ENCODE measurements at places on chromosomes 6 and 20.

DNA sequence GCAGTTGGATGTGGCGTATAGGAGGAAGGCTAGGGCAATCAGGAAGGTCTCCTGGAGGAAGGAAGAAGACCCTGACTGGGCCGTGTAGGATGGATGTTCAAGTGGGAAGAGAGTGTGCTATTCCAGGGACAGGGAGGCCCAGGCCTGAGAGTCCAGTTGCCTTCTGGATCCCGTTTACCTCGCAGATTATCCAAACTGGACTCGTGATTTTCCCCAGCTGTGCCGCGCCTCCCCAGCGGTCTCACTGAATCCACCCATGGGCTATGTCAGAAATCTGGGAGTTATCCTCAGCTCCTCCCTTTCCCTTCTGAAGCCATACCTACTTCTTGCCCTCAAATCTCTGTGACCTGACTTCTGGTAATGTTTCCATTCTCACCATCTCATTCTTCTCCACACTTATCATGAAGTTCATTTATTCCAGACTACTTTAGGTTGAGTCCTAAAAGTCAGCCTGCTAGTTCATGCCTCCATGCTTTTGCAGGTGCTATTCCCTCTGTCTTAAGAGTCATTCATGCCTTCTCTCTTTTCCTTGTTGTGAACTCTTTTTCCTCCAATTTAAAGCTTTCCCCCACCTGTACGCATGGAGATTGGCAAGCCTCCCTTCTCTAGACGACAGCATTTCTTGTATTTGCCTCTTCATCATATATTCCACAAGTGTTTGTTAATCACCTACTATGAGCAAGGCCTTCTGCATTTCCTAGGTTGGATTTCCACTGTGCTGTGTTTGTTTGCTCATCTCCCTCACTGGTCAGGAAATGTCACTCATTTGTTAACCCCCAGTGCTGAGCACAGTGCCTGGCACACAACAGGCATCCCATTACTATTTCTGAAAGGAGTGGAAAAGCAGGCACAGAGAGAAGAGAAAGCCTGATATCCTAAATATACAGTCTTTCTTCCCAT, 2.7 kb downstream of the SDCBP2 start:
- DNase-seq, result no peak

DNA sequence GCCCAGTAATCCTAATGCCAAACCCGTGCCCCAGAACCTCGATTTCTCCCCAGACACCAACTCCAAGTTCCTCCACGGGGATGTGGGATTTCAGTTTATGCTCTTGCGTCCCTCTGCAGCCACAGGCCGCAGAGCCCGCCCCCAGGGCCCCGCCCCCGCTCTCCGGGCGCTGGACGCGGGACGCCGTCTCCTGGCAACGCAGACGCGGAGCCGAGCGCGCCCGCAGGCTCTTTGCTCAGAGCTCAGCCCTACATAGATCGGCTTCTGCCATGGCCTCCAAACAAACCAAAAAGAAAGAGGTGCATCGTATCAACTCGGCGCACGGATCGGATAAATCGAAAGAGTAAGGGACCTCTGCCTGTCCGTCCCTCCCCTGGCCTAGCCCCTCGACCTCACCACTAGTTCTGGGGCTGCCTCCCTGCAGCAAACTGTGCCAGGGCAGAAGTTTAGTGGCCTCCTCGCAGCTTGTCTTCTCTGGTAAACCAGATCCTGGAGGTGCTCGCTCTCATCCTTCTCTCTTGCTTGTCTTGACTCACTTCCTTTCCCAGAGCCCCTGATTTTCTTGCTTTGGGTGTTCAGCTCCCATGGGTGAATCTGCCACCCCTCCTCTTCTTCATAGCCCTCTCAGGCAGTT, at the start of gene ADGB:
TSS of gene ADGB (plus strand) at position 201 of the 634 bp plus-strand sequence. CDS start at position 270, 69 bp downstream.
- peak; percentile 69 for DNase-seq

GRCh38 chr6:167409079-167409478, 84.2 kb downstream of the TTLL2 start:
- no peak for DNase-seq

- DNase-seq, result no peak
Observed at GRCh38 chr20:35192118-35192872, 20.4 kb downstream of the PROCR start.
